ENCODE measurements at places on chromosomes 13 and 19.

DNA sequence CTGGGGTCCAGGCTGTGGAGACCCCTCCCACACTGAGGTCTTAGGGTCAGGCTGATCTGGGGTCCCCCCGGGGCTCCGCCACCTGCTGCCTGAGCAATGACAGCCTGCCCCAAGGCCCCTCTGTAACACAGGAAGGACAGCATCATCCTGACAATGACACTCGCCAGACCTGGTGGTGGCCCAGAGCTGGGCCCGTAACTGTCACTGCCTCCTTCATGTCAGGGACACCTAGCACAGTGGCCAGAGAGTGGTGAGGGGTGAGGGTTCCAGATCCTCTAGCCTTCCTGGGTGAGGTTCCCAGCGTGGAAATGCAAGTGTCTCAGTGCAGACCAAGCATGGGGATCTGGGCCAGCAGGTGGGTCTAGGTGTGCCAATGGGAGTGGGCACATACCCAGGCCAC, 27.8 kb downstream of the OPA3 start:
- no peak for DNase-seq

DNA sequence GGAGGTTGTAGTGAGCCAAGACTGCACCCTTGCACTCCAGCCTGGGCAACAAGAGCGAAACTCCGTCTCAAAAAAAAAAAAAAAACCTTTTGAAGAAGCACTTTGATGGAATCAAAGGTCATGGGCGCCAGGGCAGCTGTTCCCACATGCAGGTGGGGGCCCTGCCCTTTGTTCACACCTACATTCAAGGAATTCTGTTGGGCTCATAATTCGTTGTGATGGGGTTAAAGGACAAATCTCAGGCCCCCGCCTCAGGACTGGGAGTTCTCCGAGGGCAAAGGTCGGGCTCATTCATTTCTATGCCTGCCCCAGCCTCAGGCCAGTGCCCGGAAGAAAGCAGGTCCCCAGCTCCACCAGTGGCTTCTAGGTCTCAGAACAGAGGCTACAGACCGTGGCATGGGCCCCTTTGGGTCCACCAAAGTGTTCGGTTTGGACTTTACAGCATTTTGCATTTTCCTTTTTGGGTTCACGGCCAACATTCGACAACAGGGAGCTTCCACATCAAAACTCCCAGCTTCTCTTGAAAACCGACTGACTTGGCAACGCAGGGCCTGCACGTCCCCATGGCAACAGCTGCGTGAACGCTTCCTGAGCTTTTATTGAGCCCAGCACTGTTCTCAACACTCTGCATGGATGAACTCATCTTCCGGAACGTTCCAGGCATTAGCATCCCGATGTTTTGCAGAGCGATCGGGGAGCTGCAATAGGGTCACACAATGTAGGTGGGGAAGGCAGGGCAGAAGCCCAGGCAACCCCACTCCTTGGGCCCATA, 10.1 kb upstream of the GTF2F1 start:
- DNase-seq = peak; percentile 6

DNA sequence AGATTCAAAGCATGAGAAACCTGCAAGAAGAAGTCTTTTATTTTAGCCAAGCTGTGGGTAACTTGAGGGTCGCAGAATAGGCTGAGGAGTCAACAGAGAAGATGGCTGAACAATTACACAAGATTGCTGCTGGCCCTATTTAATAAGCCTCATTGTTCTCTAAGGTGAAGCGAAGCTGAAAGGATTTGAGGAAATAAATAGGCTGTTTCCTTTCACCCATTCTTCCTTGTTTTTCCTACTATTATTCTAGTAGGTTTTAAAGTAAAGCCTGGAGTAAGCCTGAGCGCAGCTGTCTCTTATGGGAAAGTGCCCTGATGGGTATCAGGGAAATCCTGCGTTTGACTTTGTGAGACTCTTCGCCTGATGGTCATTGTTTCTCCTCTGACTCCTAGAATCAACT, 25.0 kb upstream of the PCCA start:
- no peak for DNase-seq

DNA sequence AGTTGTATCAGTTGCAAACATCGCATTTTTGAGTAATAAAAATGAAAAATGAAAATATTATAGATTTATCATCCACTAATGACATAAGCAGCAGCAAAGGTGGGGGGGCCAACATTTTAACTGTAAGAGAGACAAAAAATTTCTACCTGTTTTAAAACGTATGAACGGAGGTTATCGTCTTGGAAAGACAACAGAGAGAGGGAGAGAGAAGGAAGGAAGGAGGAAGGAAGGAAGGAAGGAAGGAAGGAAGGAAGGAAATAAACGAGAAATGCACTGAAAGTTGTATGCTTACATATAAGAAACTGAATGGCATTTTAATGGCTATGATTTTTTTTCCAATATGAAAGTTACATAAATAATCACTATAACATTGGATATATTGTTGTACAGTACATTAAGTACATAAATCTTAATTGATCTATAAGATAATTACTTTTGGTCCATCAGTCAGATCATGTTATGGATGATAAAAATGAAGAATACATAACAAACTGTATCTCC, 862.8 kb upstream of the SLITRK1 start:
- DNase-seq = no peak

DNA sequence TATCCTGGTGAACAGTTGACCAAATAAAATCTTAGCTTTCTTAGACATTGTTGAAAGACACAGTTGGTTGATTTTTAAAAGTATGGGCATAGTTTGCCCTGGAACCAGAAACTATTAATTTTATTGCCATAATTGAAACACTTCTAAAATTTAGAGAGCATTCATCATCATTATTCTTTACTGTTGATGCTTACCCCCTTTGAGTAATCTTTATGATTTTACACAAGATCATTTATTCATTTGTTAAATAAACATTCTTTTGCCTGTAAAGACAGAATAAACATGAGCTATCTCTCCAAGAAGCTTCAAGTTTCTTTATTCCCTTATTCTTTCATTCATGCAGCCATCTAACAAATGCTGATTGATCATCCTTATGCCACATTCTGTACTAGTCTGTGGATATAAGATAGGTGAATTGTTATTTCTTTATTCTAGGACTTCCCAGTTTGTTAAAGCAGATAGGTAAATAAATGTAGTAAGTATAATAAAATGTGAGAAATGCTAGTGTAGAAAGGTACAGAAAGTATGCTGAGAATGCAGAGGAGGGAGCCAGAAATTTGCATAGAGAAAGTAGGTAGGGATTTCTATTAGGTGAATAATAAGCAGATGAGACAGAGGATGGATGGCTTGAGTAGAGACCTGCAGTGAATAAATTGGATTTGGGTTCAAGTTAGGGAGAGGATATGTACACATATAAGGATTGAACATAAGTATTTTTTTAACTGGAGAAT, 8.2 kb downstream of the SERTM1 start:
- DNase-seq = no peak

GRCh38 chr19:3844596-3844995, 24.2 kb downstream of the ZFR2 start:
- no peak for DNase-seq

- no peak for DNase-seq
Measured at GRCh38 chr13:28493740-28494503, 1.0 kb downstream of the FLT1 start.

- no peak for DNase-seq
Measured at GRCh38 chr13:78197231-78197630, 278.6 kb upstream of the EDNRB start.

- no peak for DNase-seq
Measured at GRCh38 chr19:33242131-33242530, 16.5 kb upstream of the SLC7A10 start.

GRCh38 chr19:43774103-43774939, 6.5 kb downstream of the KCNN4 start:
- DNase-seq = peak; percentile 57

GRCh38 chr13:29106651-29107050, 286.5 kb downstream of the MTUS2 start:
- DNase-seq = no peak

DNA sequence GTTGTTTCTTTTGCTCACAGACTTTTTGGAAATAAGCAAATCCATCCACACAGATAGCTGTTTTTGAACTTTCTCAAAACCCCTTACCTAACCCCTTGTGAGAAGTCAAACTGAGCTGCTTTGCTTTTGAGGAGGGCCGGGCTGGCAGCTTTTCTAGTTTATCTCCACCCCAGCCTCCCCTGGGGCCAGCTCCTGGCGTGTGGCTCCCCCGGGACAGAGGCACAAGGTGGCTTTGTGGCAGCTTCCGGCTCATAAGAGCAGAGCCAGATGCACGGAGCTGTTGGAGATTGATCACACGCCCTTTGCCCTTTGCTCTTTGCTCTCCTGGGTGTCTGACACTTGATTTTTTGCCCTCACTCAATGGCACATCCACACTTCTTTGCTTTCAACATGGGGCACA, 24.9 kb upstream of the RNF113B start:
- DNase-seq = no peak

GRCh38 chr13:58960888-58961287, 1202.8 kb downstream of the DIAPH3 start:
- DNase-seq = no peak

DNA sequence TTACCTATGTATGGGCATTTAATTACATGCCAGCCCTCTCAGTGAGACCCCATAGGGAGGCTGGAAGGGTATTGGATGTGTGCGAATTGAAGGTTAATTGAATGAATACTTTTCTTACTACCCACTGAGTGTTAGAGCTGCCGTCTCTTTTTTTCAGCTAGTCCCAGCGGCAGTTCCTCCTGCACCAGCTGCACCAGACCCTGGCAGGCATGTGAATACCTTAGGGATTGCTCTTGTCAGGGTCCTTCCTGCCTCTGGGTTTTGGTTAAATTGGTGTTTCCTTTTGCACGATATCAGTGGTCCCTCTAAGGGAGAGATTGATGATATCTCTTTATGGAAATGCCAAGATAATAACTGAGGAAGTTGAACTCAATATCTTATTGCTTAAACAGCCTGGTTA, 9.8 kb upstream of the CXCL17 start:
- DNase-seq = no peak

DNA sequence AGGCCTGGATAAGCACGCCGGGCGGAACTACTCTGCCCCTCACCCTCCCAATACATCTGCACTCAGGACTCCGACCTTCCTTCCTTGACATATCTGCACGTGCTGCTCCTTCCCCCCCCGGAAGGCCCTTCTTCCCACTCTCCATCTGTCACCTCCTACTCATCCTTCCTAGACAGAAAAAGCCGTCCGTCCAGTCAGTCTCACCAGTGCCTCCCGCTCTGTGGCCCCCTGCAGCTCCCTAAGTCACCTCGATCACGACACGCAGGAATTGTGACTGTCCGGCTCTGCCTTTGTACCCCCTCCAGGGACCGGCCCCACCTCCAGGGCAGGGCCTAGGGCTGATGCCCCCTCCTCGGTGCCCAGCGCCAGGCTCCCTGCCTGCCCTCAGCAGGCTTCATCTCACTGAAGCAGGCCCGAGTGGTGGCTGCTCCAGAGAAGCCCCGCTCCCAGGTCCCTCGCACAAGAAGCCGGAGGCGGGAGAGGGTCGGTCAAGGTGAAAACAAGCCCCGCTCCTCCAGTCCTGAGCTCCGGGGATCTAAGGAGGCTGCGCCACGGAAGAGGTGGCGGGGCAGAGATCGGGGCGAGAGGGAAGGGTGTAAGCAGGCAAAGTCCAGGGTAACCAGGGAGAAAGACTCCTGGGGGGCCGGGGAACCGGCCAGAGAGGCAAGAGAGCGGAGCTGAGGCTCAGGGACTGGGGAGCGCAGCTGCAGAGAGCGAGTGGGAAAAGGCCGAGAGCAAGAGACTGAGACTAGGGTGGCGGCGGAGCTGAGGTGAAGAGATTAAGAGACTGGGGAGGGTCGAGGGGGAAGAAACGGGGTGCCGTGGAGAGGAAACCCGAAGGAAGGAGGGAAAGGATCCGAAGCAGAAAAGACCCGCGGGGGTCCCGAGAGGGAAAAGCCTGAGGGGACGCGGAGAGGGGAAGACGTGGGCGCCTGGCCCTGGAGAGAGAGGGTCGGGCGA, 1.1 kb downstream of the PPP6R1 start:
- peak; percentile 15 for DNase-seq

DNA sequence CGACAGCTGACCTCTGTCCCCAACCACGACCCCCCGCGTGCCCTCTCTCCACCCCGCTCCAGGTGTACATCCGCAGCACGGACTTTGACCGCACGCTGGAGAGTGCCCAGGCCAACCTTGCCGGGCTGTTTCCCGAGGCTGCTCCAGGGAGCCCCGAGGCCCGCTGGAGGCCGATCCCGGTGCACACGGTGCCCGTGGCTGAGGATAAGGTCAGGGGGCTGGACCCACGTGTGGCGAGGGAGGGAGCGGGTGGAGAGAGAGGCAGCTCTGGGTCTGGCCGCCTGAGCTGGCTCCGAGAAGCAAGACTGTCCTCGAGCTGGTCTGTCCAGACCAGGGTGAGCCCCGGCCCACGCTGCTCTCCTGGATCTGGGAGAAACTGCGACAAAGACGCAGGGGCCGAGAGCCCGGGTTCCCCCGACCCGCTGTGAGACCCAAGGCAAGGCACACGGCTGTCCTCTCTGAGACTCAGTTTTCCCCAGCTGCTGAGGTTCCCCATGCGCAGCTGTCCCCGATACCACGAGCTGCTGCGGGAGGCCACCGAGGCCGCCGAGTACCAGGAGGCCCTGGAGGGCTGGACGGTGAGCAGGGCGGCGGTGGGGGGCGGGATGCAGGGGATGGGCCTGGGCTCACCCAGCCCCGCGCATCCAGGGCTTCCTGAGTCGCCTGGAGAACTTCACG, 1.5 kb downstream of the ACP4 start:
- DNase-seq = no peak

DNA sequence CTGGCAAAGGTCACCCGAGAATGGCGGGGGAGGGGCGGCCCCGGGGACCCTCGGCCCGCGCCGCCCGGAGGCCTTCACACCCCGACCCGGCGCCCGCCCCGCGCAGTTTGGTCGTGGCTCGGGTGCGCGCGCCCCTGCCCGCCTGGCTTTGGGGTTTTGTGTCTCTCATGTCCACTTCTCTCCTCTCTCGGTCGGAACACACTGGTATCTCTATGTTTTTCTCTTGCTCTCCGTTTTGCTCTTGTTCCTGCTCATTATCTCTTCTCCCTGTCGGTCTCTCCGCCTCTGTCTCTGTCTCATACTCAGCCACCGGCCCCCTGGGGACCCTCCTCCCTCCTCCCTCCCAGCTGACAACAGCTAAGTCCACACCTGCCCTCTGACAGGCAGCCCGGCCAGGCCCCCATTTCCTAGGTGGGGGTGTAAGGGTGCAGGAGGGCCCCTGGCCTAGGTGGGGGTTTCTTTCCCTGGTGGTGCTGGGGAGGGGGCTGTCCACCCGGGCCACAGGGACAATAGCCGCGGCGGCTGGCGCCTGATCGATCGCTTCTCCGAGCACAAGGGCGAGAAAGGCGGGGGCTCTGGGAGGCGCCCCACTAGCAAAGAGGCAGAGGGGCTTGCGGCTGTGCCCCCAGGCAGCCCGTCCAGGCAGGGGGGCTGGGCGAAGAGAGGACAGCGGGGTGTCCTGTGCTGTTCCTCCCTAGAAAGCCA, 2.3 kb downstream of the ONECUT3 start:
- DNase-seq = no peak

GRCh38 chr19:12163826-12164225, 930 bp downstream of the ZNF136 start:
- peak; percentile 17 for DNase-seq
